ENCODE measurements at places on chromosomes 6 and 20.

GRCh38 chr20:37395921-37396415 lies 50.0 kb downstream of the SRC start:
- DNase-seq, result no peak

GRCh38 chr6:85015396-85015990 lies 251.1 kb upstream of the TBX18 start:
- DNase-seq, result no peak

DNA sequence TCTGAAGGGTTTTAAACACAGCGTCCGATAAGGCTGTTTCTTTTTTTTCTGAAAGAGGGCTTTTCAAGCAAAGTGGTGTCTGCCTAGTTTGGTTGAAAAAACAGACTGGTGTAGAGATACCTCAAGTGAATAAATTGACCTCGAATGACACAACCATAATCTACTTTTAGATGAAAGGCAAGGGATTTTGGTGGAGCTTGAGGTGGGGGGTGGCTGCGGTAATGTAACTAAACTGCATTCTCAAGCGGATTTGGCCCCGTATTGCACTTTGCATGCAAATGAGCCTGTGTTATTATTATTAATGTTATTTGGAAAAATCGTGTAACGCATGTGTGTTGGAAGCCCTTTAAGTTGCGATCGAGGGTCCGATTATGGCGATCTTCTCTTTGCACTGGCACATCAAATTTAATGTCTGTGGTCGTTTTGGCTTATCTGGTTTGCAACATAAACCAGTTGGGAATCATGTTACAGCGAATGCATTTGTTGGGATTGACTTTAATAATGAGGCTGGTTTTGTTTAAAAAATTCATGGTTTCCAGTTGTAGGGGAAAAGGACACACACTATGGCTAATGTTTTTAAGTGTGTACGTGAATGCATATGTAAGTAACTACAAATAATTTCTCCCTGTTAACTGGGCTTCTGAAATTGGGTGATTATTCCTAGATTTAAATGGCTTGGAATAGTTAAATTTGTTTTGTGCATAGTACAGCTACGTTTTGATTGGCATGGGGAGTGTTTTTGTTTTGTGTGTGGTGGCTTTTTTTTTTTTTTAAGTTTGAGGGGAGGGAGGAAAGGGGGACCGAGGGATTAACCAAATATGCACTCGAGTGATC lies 1.0 kb downstream of the JARID2 start:
- no peak for DNase-seq

GRCh38 chr20:9119776-9120175 lies 50.9 kb downstream of the PLCB4 start:
- no peak for DNase-seq

GRCh38 chr20:58514321-58515232 lies 622 bp downstream of the APCDD1L start:
- DNase-seq, result no peak

- no peak for DNase-seq
Measured at GRCh38 chr20:845941-846893, 12.7 kb downstream of the FAM110A start.

DNA sequence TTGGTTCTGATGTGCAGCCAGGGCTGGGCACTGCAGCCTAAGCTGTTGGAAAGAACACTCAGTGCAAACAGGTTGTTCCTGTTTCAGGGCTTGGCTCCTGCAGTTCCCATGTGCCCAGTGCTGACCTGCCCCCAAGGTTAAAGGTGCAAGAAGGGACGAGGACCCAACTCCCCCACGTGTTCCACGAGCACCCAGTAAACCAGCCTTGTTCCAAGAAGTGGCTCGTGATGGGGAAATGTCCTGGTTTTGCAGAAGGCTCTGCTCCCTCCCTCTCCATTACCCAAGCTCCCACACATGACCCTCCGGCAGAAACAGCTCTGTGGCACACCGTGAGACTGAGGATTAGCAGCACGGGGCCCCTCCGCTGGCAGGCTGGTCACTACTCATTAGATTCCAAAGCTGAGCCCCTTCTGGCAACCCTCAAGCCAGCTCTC lies 9.4 kb downstream of the ACSS1 start:
- DNase-seq, result no peak

GRCh38 chr6:25851961-25852360 lies 20.1 kb upstream of the SLC17A1 start:
- DNase-seq, result no peak

DNA sequence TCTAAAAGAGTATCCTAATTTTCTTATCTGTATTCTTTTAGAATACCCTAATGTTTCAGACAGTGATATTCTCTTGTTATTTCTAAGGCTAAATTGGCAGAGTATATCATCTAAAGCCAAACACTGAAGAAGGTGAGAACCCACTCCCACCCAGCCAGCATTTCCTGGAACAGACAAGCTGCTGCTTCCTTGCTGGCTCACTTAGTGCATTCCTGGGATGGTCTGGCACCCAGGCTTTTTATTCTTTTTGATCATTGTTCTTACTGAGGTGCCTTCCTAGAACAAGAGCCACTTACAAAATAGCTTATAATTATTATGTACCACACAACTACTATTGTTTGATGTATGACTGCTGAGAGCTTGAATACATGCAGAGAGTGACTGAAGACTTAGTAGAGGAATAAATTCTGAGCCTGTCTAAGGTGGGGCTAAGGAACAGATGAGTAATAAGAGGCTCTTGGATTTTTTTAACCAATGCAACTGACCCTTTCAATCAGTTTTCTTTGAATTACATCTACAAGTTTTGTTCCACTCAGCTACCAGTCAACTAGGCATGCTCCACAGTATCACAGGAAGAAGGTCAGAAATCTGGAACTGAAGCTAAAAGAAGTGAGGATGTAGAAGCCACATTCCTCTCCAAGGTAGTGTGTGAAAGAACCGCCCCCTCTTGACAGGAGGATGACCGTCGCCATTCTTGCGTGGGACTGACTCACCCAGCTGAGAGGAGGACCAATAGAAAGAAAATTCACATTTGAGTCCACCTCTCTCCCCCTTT lies 30.1 kb downstream of the PRPH2 start:
- no peak for DNase-seq

DNA sequence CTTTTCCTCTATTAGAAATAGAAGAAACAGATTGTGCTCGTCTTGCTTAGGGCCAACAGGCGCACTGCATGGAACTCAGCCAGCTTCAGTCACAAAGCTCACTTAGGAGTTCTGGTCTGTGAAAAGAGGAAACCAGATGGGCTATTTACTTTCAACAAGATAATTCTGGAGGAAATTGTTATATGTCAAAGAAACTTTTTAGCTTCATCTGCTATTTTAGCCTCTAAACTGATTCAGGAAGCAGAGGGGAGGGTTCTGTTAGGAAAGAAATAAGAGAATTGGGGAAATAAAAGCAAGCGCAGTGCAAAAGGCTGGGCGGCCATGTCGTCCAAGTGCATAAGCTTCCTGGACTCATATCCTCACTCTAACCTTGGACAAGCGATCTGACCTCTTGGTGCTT lies 21.3 kb downstream of the PRKN start:
- DNase-seq, result no peak

- DNase-seq, result no peak
Measured at GRCh38 chr6:81172056-81172740, 580.3 kb downstream of the TENT5A start.

DNA sequence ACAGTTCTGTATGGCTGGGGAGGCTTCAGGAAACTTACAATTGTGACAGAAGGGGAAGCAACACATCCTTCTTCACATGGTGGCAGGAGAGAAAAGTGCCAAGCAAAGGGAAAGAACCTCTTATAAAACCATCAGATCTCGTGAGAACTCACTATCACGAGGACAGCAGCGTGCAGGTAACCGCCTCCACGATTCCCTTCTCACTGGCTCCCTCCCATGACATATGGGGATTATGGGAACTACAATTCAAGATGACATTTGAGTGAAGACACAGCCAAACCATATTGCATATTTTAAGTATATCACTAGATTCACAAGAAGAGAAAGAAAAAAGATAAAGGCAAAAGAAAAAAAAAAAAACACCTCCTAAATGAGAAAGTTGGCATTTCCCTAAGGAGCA lies 431.9 kb upstream of the RGS17 start:
- DNase-seq, result no peak

GRCh38 chr6:25054469-25054868 lies 118.7 kb upstream of the RIPOR2 start:
- DNase-seq, result no peak

DNA sequence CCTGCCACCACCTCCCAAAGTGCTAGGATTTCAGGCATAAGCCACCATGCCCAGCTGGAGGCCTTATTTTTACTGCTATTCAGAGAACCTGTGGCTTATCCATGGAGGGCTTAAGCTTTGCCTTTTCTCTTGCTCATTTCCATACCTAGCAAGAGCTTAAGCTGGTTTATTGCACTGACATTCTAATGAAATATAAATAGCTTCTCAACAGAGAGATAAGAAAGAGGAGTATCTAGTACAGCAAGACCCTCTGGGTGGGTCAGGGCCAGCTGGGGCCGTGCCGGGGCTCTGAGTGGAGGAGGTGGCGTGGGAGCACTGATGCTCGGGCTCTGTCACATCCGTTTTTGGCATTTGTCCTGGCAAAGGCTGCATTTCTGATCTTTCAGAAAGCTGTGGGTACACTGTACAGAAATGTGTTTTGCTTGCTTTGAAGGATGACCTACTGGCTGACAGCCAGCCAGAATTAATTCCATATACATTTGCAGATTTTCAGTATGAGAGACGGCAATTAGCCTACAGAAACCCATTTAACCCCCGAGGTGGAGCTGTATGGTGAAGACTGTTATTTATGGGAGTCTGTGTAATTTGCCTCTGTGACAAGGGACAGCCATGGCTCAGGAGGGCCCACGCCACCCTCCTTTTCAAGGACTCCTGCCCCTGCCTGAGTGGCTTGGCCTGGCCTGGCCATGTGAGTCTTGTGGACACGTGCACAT lies 181.6 kb upstream of the AKAP12 start:
- DNase-seq, result no peak

DNA sequence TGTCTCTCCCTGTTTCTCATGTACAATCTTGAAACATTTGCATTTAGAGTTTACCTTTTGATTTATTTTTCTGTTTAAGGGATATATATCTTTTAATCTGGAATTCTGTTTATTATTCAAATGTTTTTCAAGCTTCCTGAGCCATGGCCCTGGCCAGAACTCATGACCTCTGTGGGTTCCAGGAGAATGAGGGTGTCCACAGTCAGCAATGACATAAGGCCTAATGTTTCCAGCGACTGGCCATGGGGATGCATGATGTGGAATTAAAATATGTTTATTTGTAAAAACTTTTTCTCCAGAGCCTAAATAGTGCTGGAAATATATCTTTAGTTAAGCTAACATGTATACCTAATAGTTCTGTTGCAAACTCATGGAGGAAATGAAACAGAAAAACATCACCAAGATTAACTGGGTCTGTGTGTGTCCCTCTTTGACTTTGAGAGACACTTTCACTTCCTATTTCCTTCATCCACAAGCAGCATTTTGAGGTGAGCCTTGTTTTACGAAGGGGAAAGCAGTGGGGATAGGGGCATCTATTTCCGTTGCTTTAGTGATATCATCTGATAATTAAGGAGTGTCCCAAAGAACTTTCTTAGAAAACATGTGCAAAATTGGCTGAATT lies 87.6 kb downstream of the SMOC2 start:
- DNase-seq, result no peak

DNA sequence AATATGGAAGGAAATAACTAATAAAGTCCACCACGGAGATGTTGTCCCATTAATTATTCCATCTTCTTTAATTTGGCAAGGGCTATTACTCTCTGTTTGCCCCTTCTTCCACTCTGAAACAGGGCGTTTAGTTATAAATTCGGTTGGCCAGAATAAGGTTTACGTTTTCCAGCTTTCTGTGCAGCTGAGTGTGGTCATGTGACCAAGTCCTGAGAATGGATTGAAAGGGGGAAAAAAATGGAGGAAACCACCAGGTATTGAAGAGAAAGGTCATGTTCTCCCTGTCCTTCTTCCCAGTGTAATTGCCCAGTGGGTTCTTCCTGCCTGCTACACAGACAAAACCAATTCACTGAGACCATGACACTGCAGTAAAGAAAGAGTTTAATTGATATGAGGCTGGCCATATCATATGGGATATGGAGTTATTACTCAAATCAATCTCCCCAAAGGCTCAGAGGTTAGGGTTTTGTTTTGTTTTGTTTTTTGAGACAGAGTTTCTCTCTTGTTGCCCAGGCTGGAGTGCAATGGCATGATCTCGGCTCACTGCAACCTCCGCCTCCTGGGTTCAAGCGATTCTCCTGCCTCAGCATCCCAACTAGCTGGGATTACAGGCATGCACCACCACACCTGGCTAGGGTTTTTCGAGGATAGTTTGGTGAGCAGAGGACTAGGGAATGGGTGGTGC lies 14.3 kb upstream of the TBC1D22B start:
- DNase-seq, result no peak

- DNase-seq, result no peak
Measured at GRCh38 chr6:39083231-39083634, 31.8 kb downstream of the SAYSD1 start.

GRCh38 chr6:90413396-90413795 lies 116.8 kb upstream of the BACH2 start:
- DNase-seq, result no peak

DNA sequence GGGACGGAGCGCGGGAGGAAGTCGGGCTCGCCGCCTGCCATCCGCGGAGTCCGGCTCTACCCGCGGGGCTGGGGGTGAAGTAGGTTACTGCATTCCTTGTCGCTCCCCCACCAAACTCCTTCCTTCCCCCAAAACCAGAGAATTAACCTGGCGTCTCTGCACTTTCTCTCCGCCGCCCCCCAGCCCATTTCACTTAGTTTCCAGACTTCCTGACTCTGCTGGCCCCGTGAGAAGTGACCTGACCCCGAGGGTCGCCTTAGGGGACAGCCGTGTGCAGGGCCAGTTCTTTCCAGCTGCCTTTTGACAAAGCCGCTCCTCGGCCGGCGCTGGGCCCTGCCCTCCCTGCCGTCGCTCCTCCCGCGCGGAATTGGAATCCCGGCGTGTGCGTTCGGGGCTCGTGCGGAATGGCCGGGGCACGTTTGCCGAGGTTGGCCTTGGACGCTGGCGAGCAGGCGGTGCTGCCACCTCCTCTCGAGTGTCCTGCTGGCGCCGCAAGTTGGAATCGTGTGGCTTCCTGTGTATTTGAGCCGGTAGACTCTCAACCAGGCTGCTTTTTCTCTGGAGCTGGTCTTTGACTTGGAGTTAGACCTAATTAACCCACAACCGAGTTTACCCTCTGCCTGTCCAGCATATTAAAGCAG lies 650 bp downstream of the DCBLD1 start:
- no peak for DNase-seq

DNA sequence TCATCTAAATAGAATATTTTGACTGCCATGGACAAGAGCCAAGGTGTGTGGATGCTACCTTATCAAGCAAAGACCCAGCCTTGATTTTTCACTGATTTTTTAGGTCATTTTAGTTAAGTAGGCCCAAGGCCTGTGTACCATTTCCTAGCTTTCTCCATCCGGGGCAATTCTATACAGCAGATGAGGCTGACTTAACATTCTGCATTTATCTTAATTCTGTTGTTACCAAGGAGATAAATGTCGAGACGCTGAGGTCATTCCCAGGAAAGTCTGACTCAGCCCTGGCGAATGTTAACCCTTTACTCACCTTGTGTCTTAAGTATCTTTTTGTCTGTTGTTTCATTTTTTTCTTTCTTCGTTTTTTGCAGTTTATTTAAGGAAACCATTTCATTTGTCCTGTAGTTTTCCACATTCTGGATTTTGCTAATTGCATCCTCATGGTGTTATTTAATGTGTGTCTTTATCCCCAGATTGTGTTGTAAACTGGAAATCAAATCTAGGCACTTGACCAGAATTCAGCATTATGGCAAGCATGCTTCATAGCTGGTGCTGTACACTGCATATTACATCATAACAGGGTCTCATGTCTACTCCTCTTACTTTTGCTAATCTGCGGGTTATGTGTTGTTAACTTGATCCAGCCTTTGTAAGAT lies 277.0 kb downstream of the CDKAL1 start:
- DNase-seq, result no peak

Measured in stimulated activated CD4-positive, alpha-beta T cell treated with anti-CD3 and anti-CD28 coated beads, TNF-alpha, amount 100 ng/mL, for 1 hour (primary cell).